ENCODE measurements at places on chromosomes 6 and 20.
A peak's percentile ranks its signal among the peaks of the same experiment; 100 is the strongest.

DNA sequence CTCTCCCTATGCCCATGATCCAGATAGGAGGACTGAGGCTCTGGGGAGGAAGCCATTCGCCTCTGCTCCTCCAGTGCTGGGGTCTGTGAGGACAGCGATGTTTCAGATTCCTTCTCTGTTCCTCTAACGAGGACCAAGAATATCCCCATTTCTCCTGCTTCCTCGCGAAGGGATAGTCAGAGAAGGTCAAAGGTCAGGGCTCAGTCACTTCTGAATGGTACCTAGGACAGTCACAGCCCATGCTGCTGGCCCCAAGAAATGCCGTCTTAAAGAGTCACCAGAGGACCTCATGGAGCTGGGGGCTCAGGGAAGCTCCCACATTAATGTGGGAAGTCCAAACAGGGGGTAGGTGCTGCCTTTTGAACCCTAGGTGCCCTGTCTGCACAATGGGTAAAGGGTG, 2.1 kb downstream of the FOXS1 start:
- DNase-seq, result no peak

DNA sequence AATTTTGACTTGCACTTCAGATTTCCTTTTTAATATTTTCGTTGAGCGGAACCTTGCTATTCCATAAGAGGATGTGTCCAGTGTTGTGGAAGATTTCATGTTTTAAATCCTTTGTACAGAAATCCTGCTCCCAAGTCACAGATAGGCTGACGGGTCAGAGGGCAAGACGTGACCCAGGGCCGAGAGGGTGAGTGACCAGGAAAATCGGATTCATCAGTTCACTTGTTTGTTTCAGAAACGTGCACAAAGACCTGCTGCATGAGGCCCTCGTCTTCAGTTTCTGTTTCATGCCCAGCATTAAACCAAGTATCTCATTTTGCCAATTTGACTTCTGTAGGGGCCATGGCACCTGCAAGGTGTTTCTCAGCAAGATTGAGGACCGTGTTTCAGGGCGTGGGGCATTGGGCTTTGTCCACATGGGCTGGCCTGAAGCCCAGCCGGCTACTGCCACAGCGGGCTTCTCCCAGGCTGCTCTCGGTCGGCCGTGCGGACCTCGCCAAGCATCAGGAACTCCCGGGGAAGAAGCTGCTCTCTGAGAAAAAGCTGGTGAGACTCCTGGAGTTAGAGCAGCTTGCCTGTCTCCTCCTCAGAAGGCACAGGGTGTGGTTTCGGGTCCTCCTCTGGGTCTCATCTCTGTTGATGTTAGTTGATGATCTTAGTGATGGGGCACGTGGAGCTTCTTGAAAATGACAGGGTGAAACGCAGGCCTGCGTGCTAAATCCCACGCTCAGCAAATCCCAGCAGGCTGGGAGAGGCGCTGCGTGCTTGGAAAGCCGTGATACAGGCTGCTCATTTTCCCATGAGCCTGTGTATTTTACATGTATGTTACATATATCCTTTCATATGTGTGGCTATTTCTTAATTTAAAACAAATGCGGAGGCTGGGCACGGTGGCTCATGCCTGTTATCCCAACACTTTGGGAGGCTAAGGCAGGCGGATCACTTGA, 10.5 kb downstream of the MTG2 start:
- no peak for DNase-seq

DNA sequence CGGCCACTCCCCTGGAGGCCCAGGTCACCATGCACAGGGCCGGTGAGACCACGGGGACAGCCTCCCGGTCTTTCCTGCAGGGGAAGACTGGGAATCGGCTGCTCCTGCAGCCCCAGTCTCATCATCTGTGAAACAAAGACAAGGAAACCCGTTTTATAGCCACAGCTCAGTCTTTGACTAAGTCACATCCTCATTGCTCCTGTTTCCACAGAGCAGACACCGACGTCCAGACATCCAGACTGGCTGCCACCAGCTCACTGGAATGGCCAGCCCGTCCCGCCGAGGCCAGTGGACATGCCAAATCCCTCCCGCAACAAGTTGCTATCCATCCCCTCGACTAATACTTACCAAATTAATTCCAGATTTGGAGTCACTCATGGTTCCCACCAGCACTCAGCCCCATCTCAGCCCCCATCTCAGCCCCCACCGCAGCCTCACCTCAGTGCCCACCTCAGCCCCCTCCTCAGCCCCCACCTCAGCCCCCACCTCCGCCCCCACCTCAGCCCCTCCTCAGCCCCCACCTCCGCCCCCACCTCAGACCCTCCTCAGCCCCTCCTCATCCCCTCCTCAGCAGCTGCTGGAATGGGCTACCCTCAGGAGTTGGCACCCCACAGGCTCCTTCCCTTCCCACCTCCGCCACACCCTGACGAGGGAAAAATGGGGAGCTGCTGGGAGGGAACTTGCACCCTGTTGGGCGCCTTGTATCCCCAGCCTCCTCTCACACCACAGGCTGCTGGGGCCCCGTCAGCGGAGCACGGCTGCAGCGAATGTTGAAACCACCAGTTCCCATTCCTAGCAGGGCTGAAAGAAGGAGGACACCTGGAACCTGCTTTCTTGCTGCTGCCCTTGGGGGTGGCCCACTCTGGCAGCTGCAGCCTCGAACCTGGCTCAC, 48.7 kb downstream of the YTHDF1 start:
- DNase-seq, result peak; percentile 62

DNA sequence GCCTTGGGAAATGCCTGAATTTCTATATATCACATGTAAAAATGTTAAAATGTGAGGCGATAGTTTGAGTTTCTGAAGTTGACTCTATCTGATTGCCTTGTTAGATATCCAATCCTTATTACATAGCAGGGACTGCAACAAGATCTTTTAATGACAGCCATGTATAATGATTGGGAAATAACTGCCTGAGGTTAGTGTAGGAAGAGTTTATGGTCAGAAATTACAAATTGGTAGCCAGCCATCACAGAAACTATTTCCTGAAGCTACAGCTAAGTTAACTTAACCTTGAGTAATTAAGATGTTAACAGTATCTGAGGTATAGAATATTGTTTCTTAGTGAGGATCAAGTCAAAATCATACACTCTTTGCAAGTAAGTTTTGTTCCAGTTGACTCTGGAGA, 41.0 kb downstream of the AKIRIN2 start:
- no peak for DNase-seq

DNA sequence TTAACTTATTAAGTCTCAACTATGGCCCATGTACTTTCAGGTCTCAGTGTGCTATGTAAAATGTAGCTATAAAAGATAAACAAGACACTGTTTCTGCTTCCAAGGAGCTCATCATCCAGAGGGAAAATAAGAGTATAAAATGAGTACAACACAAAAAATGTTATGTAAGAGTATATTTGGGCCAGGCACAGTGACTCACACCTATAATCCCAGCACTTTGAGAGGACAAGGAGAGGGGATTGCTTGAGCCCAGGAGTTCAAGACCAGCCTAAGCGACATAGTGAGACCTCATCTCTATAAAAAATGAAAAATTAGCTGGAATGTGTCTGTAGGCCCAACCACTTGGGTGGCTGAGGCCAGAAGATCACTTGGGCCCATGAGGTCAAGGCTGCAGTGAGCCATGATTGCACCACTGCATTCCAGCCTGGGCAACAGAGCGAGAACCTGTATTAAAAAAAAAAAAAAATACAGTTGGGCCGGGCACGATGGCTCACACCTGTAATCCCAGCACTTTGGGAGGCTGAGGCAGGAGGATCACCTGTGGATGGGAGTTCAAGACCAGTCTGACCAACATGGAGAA, 124.0 kb downstream of the EDN1 start:
- no peak for DNase-seq

- no peak for DNase-seq
Measured at GRCh38 chr20:59835057-59835447, 98.4 kb downstream of the SYCP2 start.

- DNase-seq, result no peak
Measured at GRCh38 chr20:59221707-59222252, 58.2 kb downstream of the ZNF831 start.

DNA sequence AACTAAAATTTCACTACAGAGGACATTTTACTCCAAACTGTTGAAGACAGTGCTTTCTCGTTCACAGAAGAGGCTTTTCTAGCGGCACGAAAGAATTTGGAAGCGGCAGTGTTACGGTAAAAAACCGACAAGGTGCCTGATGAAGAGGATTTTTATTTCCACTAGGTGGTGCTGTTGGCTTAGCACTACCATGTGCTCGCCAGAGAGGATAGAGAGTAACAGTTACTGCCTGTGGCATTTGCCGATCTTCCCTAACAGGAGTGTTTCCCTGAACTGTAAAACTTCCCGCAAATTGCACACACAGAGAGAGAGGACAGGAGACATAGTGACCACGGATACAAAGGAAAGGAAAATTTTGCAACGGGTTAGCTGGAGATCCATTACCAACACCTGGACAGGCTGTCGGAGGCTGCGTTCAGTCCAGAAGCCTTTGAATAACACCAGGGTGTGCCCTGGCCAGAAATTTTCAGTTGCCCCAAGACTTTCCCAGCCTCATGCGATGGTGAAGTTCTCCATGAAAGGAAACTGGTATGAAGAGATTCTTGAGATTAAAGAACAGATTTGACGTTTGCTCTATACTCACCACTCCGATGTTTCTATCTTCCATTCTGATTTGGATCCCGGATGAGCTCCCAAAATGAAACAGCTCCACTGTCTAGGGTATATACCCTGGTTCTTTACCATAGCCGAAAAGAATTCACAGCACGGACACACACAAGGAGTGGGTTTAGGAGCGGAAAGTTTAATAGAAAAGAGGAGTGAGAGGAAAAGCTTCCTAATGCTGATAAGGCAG, 48.1 kb downstream of the HLA-DPB1 start:
- peak; percentile 89 for DNase-seq

DNA sequence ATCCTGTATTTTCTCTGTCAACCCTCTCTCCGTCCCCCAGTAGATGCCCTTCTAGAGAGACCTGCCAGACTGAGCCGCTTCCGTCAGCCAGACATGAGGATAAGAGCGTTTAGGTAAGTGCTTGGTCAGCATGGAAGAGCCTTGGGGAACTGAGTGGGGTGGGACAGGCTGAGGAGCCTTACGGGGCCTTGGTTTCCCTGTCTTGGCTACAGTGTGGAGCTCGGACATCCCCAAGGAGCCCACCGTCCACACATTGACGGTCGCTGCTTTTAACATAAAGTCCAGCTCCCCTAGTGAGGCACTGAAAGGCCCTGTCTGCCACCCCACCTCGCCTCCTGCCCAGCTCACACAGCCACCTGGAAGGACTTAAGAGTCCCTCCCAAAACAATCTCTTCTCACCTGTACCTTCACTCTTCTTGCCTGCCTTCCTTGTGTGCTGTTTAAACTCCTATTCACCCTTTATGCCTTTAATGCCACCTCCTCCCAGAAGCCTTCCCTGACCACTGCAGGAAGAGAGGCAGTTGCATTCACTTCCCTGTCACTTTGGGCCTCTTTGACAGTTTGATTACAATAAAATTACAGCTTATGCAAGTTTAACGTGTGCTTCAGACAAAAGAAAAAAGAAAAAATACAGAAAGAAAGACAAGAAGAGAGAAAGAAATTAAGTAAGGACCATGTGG, 42.3 kb downstream of the PDYN start:
- DNase-seq, result no peak

DNA sequence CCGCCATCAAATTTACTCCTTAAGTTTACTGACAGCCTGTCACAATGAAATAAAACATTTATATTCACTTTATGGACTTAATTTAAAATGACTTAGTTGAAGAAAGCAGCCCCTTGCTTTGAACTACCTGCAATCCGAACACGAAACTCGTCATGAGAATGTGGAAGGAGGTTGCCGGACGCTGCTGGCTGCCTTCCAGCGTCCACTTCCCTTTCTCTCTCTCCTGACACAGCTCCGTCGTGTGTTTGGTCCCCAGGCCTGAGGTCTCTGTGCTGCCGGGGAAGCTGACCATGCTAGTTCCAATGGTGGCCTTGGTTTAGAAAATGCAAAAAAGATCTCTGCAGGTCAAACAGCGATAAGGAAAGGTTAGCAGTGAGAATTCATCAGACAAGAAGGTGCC, 519.7 kb downstream of the CDH26 start:
- DNase-seq, result no peak

GRCh38 chr20:2693286-2694007, 867 bp downstream of the EBF4 start:
- peak; percentile 63 for DNase-seq

DNA sequence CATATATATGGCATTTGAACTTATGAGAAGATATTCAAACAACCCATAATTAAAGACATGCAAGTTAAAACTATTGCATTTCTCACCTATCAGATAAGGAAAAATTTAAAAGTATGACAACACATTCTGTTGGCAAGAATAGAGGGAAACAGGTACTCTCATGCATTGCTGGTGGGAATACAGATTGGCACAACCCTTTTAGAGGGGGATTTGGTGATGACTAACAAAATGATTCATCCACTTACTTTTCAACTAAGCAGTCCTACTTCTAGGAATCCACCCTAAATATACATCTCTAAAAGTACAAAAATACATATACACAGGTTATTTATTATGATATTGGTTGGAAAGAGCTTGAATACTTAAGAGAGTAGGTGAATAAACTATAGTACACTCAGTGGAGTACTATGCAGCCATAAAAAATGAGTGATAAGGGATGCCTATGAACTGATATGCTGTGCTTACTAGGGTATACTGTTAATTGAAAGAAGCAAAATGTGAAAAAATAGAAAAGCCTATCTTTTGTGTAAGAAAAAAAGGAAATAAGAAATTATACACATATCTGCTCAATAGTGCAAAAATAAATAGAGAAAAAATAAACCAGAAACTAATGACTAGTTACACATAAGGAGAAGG, 42.2 kb downstream of the ADAT2 start:
- no peak for DNase-seq

DNA sequence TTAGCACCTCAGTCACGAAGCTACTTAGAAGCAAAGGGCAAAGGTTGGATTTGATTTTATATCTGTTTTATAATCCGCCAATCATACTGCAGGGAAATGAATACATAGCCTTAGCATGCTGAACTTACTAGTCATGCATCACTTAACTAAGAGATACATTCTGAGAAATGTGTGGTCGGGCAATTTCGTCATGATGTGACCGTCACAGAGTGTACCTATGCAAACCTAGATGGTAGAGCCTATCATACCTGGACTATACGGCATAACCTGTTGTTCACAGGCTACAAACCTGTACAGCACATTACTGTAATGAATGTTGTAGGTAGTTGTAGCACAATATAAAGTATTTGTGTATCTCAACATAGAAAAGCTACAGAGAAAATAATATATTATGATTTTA, 345.2 kb upstream of the RGS17 start:
- no peak for DNase-seq

- no peak for DNase-seq
Measured at GRCh38 chr6:105757512-105758200, 328.5 kb upstream of the PRDM1 start.

- no peak for DNase-seq
Measured at GRCh38 chr6:113805173-113805790, 51.9 kb upstream of the MARCKS start.

GRCh38 chr6:75206576-75207342, 906 bp upstream of the COL12A1 start:
- DNase-seq, result peak; percentile 60

Data from GM23338 (cell line).